Right ventricle myocardium superior (tissue), 1 donor: ENCODE measurements at places on chromosomes 2 and 18. TPM values are rescaled to one million over a fixed set of nuclear protein-coding genes. Genes with fewer than 3 reads are reported as not detected.

The SCN3A gene
- total RNA-seq = 0.89 TPM

GRCh38 chr2:120637847-120638246 lies 97.8 kb upstream of the GLI2 start:
- no peak for DNase-seq

The RAMP1 gene
- 138 TPM for total RNA-seq

The SULT6B1 gene
- not detected for total RNA-seq

DNA sequence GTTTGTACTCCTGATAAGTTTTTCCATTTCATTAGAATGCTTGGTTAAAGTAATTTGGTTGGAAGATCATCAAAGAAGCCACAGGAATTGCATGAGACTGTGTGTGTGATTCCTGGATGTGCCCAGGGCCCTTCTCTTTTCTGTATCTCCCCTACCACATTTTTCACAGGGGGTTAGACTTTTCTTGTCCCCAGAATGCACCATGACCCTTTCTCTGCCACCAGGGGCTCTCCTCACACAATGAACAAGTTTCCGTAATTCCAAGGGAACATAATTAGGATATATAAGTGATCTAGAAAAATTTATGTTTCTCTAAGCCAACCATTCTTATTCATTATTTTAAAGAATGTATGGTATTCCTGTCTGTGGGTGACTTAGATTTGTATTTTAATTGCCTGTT lies 291.8 kb downstream of the NEDD4L start:
- no peak for DNase-seq

The RNPEPL1 gene
- 89.5 TPM for total RNA-seq

GRCh38 chr2:24831221-24832072 lies 38.2 kb downstream of the CENPO start:
- no peak for DNase-seq

- peak; percentile 66 for DNase-seq
Measured at GRCh38 chr18:53458944-53459580, 765.4 kb downstream of the MBD2 start.

DNA sequence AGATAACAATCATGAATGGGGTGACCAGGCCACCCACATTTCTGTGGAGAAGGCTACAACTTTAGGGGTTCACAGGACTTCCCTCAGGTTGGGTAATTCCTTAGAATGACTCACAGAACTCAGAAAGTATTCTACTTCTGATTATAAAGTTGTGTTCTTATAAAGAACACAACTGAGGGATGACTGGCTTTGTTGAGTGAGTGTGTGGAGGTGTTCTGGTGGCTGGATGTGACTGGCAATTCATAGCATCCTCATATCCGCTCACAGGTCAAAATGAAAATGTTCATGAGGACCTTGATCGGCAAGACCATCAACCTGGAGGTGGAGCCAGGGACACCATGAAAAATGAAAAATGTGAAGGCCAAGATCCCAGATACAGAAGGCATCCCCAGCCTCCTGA lies 143.3 kb upstream of the CAB39 start:
- DNase-seq = no peak

DNA sequence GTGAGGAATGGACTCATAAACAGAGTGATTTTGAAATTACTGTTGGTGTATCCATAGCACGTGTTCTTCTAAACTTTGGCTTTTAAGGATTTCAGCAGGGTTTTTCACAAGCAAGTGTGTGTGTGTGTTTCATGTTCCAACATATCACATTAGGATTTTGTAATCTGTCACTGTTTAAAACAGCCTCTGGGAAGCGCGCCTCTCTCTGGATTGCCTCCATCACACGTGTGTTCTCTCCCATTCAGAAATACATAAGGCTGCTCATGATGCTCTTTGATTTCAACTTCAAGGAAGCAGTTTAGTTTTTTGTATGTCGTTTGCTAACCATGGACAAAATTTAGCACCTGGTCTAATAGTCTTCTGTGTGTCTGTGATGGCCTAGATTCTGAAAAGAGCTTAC lies 370.4 kb downstream of the MTX2 start:
- DNase-seq = no peak

The REG3A gene
- total RNA-seq = not detected

DNA sequence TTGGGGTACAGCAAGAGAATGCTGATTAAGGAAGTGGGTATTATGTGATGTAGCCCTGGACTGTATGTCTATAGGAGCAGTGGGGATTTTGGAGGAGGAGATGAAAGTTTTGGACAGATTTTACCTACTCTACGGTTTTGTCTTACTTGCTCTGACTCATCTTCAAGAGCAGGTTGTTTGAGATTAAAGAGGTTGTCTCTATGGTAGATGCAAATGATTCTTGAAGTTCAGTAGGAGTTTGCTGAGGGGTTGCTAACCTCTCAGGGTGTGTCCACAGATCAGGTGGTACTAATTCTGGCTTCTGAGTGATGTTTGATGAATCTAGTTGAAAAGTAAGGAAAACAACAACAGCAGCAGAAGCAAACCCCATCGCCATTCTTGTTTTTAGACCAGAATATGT lies 9.7 kb upstream of the SERPINB12 start:
- DNase-seq = no peak

- DNase-seq = no peak
Measured at GRCh38 chr2:24874035-24874434, 46.0 kb downstream of the ADCY3 start.

GRCh38 chr2:105757433-105757832 lies 12.7 kb downstream of the NCK2 start:
- DNase-seq = no peak

DNA sequence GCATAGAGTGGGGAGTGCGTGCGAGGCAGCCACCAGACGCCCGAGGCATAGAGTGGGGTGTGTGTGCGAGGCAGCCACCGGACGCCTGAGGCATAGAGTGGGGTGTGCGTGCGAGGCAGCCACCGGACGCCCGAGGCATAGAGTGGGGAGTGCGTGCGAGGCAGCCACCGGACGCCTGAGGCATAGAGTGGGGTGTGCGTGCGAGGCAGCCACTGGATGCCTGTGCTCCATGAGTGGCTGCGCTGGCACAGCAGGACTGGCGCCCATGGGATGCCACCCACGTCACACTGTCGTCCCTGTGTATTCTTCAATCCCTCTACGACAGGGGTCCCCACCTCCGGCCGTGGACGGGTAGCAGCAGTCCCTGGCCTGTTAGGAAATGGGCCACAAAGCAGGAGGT lies 221.9 kb downstream of the HDAC4 start:
- DNase-seq = no peak

DNA sequence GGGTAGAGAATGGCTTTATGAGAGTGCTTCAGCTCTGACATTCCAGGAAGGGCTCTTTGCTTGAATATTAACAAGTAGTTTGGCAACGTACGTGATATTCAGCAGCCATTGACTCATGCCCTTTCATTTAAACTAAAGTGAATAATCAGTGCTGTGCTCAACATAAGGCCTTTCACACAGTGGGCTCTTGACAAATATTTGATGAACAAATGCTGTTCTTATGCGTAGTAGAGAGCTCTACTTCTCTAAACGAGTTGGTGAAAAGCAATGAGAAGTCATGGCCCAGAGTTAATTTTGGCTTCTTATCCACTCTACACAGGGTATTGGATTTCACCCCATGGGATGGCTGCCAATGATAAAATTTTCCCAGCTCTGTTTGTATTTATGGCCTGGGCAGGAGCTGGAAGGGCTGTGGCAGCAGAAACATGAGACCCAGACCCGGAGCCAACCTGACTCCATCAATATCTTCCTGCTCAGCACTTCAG lies 338.9 kb downstream of the CCDC85A start:
- DNase-seq = peak; percentile 40

DNA sequence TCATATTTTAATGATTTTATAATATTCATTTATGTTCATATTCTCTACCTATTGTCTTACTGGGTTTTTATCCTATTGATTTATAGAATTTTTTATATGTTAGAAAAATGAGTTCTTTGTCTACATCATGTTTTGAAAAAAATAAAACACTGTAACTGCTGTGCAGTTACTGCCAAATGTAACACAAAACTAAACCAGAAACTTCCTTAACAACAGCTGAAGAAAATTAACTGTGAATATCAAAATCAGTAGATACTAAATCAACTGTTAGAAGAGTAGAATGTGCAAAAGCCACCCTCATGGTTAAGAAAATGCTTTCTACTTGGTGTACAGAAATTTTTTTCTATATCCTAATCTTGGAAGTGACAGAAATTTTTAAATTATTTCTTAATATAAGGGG lies 69.5 kb downstream of the PTRHD1 start:
- DNase-seq = no peak

- no peak for DNase-seq
Measured at GRCh38 chr2:235257590-235257989, 236.3 kb upstream of the AGAP1 start.

GRCh38 chr2:30488012-30488659 lies 41.1 kb downstream of the LCLAT1 start:
- DNase-seq = no peak

DNA sequence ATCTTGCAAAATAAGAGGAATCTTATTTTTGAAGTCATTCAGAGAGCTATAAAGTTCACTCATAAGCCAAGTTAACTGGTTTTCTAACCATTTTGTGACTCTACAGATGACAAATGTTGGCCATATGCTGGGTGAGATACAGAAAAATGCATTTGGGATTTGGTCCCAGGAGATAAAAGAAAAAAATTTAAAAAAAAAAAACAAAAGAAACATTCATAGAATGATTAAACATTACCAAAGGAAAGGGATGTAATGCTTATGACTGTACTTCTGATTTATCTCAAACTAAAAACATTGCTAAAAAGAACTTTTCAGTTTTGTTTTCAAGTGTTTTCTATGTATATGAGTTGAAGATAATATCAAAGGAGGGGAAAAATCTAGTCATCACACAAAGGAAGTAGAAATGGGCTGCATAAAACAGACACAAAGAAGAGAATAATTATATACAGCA lies 43.1 kb downstream of the PELI1 start:
- no peak for DNase-seq

DNA sequence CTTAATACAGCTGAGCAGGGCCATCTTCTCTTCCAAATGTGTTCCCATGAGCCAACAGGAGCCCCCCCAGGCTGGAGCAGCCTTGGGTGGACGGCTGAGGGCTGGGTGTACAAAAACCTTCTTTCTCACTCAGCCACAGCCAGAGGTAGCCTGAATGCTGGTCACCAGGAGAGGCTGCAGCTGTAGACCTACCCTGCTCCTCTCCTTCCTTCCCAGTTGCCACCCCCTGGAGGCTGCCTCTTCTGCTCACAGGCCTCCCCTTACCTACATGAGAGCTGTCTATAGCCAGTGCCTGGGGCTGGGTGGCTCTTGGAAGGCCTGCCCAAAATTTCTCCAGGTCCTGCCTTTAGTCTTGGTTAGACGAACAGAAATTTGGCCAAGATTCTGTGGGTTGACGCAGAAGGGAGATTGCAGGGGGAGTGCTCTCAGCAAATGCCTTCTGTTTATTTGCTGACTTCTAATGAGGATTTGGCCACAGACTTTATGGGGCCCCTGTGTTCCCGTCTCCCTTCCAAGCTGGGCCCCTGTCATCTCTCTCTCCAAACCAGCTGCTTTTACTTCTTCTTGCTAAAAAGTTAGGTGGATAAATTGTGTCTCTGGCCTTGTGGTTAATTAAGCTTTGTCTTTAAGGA lies 18.3 kb downstream of the CELF4 start:
- no peak for DNase-seq

The TMEM200C gene
- total RNA-seq = 0.24 TPM

The GTF3C2 gene
- total RNA-seq = 14.6 TPM

- DNase-seq = no peak
Measured at GRCh38 chr2:25308599-25308998, 33.1 kb downstream of the DNMT3A start.

DNA sequence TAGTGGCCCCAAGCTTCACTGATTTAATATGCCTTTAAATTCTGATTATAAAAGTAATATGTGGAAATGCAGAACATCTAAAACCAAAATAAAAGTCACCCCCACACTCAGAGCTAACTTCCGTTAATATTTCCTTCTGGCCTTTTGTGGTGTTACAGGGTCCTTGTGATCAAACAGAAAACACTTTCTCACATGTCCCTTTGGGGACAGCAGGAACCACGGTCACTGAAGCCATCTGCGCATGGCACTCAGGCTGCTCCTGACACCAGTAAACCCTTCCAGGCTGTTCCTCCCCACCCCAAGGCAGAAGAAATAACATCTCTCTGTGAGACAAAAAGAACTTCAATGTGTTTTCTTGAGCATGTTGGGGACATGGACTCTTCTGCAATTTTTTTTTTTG lies 25.1 kb upstream of the GPR17 start:
- DNase-seq = no peak
